ENCODE measurements at places on chromosomes 7 and 10.

DNA sequence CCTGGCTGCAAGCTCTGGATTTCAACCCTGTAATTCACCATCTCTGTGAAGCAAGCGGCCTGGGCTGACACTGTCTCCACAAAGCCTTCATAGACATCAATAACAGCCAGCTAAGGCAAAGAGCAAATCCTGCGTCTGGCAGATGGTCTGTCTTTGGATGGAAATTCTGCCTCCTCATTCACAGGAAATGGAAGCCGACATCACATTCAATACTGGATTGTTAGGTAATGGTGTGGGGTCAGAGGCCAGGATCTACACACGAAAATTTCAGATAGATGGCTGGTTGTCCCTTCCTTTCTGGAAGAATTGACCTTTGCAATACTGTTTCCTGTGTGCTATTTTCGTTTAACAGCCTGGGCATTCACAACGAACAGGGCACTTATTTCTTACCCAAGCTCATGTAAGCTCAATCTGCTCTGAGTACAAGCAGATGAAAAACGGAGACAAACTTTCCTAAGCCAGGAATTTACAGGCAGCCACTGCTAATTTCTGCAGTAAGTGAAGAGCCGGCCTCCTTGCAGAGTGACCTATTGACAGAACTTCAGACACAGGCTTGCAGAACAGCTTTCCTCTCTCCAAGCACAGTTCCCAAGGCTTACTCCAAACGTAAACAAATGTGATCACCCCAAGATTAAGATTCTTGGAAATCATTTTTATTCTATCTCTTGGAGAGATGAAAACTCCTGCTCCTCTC is 3.1 kb upstream of the ADAM12 start:
- DNase-seq = no peak

GRCh38 chr7:128778946-128779345 is 3.4 kb upstream of the OPN1SW start:
- no peak for DNase-seq

- no peak for DNase-seq
These were observed 664.0 kb downstream of the XPNPEP1 start for GRCh38 chr10:109259293-109259692.

DNA sequence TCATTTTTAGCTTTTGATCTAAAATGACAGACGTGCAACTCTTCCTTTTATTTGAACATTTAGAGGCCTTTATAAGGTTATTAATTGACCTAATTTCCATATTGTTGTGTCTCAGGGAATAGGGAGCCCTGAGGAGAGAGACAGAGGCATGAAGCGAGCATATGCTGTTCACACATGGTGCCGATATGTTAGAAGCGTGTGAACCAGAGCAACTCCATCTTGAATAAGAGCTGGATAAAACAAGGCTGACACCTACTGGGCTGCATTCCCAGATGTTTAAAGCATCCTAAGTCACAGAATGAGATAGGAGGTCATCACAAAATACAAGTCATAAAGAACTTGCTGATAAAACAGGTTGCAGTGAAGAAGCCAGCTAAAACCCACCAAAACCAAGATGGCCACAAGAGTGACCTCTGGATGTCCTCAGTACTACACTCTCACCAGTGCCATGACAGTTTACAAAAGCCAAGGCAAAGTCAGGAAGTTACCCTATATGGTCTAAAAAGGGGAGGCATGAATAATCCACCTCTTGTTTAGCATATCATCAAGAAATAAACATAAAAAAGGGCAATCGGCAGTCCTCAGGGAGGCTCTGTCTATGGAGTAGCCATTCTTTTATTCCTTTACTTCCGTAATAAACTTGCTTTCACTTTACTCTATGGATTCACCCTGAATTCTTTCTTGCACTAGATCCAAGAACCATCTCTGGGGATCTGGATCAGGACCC is 80.1 kb downstream of the SEC61G start:
- no peak for DNase-seq

GRCh38 chr10:60465801-60466200 is 76.1 kb upstream of the ANK3 start:
- DNase-seq = no peak

- DNase-seq = no peak
These were observed 110.2 kb downstream of the ST8SIA6 start for GRCh38 chr10:17344206-17344605.

GRCh38 chr10:100303724-100304319 is 17.3 kb upstream of the BLOC1S2 start:
- peak; percentile 42 for DNase-seq

DNA sequence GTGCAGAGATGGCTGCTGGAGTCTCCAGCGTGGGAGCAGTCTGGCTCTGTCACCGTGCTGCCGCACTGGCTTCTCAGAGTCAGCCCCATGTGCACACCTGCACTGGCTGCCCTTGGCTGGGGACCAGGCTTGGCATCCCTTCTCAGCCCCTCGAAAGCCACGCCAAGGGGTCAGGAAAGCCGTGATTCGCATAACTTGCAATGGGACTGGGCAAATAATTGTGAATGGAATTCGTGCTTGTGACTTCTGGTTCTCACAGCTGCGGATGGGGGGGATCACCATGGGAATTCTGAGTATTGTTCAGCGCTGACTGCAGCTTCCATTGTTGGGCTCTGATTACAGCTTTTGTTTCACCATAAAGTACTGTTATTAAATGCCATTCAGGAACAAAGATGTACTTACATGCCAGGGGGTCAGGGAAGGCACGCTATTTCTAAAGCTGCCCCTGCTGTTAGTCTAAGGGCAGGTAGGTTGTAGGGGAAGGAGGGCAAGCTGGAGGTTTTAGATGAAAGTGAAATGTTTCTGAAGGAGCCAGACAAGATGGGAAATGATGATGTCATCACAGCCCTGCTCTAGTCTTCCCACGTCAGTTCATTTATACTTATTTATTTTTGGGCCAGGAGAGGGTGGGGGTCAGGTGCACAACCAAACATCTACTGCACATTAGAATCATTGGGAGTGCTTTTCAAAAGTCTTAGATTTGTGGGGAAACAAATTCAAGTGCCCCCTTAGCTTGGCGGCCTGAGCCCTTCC is 5.8 kb upstream of the PLEKHA1 start:
- DNase-seq = no peak

GRCh38 chr10:13787015-13787421 is 200.3 kb downstream of the PRPF18 start:
- peak; percentile 73 for DNase-seq

Data from GM13977 (cell line).